Activated T-helper 17 cell treated with anti-CD3 and anti-CD28 coated beads, Interleukin-2, amount 50 U/mL, for 72 hours (primary cell): ENCODE measurements at places on chromosomes 4 and X.
A peak's percentile ranks its signal among the peaks of the same experiment; 100 is the strongest.

DNA sequence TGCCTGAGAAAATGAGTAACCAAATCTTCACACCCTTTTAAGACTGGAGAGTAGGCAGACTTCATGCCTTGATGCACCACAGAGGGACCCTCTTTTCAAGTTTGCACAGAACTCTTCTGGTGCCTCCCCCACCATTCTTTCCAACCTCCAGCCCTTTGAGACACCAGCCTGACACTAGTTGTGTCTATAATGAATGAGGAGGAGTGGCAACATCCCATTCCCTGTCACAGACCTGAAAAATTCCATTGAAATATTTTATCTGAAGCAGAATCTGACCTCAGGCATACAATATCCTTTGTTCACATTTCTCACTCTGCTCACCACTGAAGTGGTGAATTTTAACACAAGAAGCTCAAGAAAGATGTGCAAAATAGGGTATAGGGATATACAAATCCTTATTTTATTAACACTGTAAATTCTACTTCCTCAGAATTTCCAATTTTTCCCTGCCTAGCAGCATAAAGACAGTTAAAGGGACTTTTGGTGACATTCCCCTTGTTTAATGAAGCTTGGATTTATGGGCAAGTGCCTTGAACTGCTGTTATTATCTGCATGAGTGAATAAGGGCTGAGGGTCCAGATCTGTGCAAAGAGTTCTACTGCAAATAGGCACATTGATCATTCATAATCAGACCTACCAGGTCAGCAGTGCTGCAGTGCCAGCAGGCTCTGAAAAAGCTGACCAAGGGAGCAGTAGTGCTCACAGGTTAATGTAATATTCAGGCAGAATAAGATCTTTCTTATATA, 149.9 kb upstream of the PAQR3 start:
- no peak for ATAC-seq

GRCh38 chr4:1241466-1241935, 7.4 kb downstream of the CTBP1 start:
- no peak for ATAC-seq

DNA sequence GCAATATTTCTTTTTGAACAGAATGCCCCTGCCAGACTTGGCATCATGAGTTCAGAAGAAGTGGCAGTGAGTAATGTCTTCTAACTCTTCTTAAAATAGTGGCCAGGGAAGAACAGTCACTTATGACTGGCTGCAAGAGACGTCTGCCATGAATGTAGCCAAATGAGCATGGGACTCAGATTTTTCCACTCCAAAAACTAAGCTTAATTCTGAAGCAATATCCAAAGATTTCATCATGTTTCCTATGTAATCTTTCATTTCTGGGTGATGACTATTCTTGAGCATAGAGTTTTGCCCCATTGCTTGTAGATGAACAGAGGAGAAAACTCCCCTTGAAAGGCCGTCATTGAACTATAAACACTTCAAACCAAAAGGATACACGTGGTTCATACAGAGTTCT, 11.8 kb downstream of the AMBN start:
- ATAC-seq: no peak

GRCh38 chrX:38898261-38898660, 97.0 kb downstream of the MID1IP1 start:
- no peak for ATAC-seq

GRCh38 chr4:13612569-13612968, 15.0 kb downstream of the BOD1L1 start:
- no peak for ATAC-seq

DNA sequence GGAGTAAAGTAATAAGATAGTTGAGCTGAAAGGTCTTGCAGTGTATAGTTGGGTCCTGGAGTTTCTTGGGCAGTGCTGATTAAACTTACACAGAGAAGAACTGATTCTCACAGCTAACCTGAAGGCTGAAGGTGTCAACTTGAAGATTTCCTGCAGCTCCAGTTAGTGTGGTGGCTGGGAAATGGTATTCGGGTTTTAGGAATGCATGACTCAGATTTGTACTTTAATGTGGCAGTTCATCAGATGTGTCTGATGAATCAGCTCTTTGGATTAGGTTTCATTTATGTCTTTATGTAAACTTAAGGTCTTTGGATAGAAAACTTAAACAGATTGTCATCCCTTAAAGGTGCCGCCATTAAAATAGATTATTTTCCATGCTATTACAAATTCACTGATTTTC, 200.0 kb downstream of the IL1RAPL1 start:
- no peak for ATAC-seq

- ATAC-seq: no peak
Measured at GRCh38 chrX:3029129-3029528, 12.1 kb upstream of the ARSF start.

- peak; percentile 71 for ATAC-seq
Measured at GRCh38 chrX:65581661-65582339, 47.2 kb upstream of the LAS1L start.

DNA sequence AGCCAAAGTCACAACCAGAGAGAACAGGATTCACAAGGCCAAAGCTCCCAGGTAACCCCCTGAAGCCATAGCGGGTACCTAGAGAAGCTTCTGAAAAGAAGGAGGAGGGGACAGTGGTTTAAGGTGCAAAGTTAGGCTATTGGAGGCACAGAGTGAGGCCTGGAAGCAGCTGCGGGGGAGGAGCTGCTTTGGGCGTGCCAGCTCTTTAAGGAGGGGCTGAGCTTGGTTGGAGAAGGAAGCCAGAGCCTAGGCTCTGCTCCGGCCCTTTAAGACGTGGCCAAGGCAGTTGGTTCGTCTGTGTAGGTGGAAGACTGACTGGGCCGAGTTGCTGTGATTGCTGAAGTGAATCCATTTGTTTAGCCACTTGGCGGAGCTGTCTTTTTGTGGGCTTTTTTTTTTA, 1.5 kb downstream of the KLF8 start:
- ATAC-seq: peak; percentile 82

DNA sequence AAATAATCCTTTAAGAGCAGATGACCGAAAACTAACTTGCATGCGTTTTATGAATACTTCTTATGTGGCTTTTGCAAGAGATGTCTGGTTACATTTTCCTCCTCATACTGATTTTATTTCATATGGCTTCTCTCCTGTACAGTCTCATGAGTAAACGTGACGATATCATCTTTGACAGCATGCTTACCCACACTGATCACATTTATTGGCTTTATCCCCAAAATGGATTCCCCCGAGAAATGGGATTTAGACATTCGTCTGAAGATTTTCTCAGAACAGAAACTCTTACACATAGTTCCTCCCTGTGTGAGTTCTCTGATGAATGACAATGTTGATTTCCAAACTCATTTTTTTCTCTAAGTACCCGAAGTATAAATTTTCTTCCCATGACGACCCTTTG, 939.7 kb upstream of the LCORL start:
- ATAC-seq: no peak

DNA sequence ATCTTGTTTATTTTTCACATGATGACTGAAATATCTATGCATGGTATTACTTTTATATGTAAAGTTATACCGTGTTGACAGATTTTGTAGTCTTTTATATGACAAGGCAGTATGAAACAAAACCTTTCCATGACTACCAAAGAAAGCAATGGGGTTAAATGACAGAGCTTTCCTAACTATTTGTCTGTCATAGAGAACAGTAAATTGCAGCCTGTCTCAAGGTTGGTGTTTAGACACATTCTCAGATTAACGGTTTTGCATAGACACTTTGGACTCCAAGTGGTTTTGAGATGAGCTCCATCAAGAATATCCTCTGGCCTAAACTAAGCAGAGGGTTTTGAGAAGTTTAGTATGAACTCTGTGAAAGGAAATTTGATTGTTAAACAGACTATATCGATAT, 180.7 kb upstream of the TENM3 start:
- no peak for ATAC-seq

DNA sequence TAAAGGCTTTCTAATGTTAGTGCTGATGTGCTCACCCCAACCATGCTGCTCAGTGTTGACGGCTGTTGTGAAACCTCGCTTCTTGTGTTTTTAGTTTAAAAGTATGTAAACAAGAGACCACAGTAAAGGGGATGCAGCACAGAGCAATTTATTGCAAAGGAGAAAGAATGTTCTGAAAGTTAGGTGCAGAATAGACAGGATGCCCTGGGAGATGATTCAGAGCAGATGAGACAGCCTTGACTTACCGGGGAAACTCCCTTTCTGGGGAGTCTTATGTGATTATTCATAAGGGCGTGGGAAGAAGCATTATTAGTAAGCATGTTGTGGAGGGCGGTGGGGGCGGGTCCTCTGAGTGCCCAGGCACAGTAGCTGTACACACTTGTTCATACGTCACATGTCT, 47.7 kb downstream of the EVC start:
- peak; percentile 97 for ATAC-seq

DNA sequence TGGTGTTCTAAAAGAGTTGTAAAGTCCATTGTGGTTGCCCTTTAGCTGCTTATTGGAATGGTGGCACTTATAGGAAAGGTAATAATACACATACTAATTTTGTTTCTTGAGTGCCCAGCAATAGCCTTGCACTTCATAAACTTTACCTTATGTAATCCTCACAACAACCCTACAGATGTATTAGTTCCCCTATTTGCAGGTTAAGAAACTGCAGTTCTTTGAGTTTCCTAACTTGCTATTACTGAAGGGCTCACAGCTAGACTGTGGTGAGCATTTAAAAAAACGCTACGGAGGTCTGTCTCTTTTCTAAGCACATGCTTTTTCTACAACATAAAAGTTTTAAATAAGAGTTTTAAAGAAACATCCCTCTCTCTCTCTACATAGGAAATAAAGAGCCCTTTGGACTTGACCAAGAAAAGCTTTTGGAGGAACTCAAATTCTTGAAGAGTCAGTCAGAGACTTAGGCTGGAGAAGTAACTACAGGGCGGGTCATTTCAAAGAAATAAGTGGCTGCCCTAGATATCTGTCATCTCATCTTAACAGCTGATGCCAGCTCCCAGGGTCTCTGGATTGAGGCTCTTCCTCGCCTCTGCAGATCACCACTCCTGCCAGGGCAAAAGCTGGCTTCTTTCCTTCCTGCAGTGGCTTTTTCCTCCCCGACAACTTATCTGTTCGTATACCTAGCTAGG, 42.0 kb upstream of the FBXW7 start:
- ATAC-seq: no peak

DNA sequence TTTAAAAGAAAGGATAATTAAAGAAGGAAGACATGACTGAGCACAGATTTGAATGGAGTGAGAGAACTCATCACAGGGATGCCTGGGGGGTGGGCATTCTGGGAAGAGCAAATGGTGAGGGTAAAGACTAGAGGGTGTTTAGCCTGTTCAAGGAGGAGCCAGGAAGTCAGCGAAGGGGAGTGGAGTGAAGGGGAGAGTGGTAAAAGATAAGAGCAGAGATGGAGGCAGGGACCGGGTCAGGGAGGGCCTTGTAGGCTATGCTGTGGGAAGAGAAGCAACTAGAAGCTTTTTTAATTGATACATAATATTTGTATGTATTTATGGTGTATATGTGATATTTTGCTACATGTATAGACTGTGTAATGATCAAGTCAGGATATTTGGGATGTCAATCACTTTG, 2.2 kb upstream of the VGLL1 start:
- no peak for ATAC-seq

- no peak for ATAC-seq
Measured at GRCh38 chrX:148732743-148733142, 232.3 kb downstream of the AFF2 start.

DNA sequence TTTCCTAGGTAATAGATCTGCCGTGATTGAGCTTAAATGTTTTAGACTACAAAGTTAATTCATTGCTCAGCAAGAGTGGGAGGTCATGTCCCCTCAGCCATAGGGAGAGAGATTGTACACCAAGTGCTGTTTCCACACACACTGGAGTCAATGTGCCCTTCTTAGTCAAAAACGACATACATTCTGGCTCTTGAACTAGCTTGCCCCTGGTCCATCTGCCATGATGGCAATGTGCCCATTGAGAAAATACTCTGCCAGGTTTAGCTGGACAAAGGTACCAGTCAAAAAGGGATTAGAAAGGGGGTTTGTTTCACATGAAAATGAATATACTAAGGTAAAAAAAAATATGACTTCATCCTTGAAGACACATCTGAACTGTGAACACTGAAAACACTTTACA, 377.1 kb upstream of the ADGRL3 start:
- ATAC-seq: no peak

DNA sequence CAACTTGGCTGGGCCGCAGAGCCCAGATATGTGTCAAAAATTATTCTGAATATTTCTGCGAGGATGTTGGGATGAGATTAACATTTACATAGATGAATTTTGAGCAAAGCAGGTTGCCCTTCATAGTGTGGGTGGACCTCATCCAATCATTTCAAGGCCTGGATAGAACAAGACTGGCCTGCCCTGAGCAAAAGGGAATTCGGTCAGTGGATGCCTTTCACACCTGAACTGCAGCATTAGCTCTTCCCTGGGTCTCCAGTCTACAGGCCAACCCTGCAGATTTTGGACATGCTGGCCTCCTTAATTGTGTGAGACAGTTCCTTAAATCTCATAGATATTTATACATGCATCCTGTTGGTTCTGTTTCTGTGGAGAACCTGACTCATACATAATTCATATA, 32.4 kb upstream of the SLC10A4 start:
- no peak for ATAC-seq

DNA sequence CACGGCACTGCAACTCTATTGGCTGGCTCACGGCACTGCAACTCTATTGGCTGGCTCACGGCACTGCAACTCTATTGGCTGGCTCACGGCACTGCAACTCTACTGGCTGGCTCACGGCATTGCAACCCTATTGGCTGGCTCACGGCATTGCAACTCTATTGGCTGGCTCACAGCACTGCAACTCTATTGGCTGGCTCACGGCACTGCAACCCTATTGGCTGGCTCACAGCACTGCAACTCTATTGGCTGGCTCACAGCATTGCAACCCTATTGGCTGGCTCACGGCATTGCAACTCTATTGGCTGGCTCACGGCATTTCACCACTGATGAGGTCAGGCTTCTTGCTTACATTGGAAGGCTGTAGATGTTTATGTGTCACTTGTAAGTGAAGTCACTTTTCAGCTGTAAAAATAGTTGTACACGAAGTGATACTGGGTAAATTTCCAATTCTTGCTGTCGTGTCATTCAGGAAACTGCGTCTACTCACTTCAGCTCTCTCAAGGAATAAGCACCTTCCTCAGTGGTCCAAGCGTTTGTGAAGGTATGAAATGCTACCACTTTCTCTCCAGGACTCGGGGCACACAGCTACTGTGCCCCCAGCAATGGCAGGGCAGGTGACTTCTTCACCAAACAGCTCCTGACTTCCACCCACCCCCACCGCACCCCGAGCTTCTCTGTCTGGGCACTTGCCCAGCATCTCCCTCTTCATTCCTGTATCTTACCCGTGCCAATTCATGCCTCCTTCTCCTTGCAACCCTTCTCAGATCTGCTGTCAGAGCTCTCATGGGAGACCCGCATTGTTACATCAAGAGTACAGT, 141.3 kb downstream of the AFAP1 start:
- no peak for ATAC-seq

- no peak for ATAC-seq
Measured at GRCh38 chr4:139901531-139902320, 236.1 kb downstream of the MGST2 start.
